Posterior cingulate gyrus (tissue), 11 donors: ENCODE measurements at places on chromosomes 3 and 15.

GRCh38 chr3:178393824-178394223 is 142.4 kb upstream of the KCNMB2 start:
- no peak for DNase-seq

GRCh38 chr3:116240261-116240660 is 205.0 kb downstream of the LSAMP start:
- no peak for DNase-seq

- no peak for DNase-seq
These were observed 19.1 kb upstream of the FSTL1 start for GRCh38 chr3:120469882-120470301.

DNA sequence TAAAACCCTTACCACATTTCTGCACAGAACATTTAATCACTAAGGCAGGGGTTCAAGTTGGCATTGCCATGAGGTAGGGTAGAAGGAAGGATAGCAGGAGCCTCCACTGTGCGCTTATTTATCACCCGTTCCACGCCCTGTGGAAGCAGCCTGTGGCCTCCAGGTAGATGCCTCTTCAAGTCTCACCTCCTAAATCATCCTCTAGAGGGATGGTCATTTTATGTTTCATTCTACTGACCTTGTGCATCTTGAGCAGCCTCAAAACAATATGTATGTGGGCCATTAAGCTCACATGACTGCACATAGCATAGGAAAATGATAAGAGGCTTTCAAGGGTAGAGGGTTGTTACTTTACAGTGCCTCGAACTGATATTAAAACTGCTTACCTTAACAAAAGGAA is 546.2 kb downstream of the GRM7 start:
- DNase-seq, result no peak

DNA sequence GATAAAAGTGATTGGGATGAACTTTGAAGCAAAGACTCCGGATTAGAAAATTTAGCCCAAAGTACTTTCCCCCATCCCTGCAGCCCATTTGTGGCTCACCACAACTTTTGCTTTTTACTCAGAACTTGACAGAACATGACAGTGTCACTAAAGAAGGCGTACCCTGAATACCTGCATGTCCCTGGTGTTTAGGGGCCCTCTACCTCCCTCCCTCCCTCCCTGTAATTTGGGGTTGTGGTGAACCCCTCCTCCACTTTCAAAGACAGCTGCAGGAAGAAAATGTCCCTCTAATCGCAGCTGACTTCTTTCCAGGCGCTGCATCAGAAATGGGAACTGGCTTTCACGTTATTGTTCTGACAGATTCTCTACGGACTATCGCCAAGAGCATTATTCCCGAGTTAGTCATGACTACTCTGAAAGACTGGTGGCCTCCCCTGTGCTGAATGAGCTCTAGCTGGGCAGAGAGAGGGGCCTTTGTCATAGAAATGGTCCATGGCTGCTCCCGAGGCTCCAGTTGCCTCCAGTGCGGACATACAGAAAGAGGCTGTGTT is 93.2 kb upstream of the ARHGEF3 start:
- DNase-seq, result no peak

- peak; percentile 68 for DNase-seq
These were observed 62.7 kb downstream of the PDE8A start for GRCh38 chr15:85044251-85044853.

DNA sequence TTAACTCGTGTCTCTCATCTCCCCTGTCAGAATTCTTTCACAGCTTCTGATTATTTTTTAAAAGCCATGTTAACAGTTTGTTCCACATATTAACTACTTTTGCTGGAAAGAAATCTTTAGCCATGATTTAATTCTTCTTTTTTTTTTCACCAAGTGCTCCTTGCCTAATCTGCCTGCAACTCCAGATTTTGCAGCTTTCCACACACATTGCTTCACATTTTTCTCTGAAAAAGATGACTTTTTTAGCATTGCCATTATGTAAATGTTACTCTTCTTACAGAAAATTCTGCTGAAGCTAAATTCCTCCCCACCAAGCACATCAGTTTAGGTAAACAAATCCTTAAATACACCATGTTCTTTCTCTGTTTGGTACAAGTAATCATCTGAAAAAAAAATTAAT is 23.4 kb upstream of the PPARG start:
- DNase-seq, result no peak

DNA sequence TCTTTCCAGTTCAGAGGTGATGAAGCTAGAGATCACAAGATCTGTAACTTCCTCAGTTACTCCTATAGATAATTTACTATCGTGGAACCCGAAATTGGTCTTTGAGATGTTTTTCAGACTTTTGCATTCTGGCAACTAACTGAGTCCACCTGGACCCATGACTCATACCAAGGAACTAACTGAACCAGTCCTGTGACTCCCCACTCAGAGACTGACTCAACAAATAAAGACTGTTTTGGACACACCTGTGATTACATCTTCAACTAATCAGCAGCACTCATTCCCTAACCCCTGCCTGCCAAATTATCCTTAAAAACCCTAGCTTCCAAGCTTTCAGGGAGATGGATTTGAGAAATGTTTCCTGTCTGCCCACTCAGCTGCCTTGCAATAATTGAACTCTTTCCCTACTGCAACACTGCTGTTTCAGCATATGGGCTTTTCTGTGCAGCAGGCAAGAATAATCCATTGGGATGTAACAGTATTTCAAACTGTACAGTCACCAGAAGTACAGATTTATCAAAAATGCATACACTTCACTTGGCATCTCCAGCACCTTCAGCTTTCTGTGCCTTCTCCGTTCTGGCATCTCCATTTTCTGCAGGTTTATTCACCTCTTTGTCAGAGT is 57.7 kb downstream of the GATM start:
- no peak for DNase-seq

GRCh38 chr15:40826423-40827075 is 2.0 kb downstream of the PPP1R14D start:
- no peak for DNase-seq

GRCh38 chr3:159763011-159763601 is 225.5 kb upstream of the IL12A start:
- no peak for DNase-seq

DNA sequence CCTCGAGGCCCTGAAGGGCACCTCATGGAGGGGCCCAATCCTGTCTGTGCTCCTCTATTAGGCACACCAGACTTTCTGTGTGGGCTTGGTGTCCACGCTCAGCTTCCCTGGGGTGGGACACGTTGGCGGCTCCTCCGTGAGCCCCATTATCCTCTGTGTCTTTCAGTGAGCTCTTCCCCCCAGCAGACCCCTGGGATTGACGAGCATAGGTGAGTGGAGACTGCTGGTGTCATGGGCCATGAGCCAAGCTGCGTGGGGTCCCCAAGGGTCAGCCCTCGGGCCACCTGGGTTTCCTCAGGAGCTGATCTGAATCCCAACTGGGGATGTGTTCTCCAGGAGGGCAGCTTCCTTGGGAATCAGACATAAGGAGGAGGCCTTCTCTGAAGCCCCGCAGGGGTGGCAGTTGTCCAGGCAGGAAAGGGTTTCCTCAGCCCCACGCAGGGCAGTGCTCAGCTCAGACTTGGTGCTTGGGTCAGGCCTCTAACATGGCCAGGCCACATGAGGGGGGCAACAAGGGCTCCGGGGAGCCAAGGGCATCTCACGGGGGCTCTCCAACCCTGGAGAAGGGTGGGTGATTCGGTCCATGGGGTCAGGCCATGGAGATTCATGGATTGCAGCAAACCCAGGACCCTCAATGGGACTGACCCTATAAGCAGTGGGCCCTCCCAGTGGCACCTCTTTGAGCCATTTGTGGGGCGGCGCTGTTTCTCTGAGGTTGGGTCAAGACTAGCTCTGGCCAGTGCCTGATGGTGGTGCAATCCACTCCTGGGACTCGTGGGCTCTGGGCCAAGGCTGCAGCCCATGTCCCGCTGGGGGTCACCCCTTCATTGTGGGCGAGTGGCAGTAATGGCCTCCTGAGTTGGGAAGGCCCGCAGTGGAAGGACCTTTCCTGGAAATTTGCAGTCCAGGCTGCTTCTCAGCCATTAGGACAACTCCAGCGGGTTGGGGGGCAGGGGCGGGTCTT is 222.5 kb downstream of the SNRPN start:
- peak; percentile 74 for DNase-seq

GRCh38 chr3:176430244-176431037 is 766.8 kb downstream of the TBL1XR1 start:
- no peak for DNase-seq

- no peak for DNase-seq
These were observed 17.3 kb downstream of the KPNA1 start for GRCh38 chr3:122497425-122497824.

DNA sequence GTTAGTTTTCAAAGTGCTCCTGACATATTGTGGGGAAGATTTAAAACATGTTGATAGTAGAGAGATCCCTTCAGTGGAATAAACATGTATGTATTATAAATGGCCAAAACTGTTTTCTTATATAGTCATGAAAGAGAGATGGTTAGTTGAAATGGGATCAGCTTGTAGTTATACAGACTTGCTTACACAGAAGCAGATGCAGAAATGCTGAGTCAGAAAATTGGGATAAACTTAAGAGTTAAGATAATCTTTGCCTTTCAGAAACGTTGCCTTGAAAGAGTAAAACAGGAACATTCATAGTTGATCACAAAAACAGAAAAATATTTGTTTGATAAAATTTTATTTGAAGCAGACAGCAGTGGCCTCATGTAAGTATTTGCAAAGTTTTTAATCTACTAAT is 433.2 kb upstream of the BCHE start:
- DNase-seq, result no peak

DNA sequence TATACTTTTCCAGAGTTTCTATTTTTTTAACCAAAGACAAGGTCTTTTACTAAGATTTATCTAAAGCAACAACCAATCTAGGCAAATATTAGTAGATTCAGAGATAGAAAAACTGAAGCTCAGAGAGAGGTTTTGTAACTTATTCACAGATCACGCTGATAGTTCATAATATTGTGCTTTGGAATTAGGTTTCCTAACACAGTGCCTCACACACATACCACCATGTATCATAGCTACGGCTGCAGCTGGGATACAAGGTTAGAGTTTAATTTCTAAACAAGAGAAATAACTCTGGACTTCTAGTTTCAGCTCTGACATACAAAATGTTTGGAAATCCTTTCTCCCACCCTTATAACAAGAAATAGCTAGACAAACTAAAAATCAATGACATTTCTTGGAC is 565.7 kb downstream of the PYDC2 start:
- no peak for DNase-seq

- DNase-seq, result no peak
These were observed 57.7 kb downstream of the CNTN4 start for GRCh38 chr3:2156244-2156847.

DNA sequence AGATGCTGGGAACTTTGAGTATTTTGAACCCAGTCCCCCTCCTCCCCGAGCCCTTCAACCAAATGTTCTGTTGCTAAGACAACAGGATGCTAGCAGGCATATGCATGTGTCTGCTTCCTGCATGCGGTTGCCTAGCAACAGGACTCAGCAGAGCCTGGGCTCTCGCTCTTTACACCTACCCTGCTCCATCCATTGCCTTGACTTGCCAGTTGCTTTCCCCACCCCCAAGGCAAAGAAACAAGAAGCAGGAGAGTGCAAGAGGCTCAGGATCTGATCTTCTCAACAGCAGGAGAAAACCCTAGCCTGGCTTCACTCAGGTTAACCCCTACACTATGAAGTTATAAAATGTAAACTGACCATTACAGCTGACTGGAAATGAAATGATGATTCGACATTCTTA is 393.0 kb downstream of the IGSF11 start:
- DNase-seq, result peak; percentile 33

GRCh38 chr3:61194892-61195538 is 56.2 kb downstream of the FHIT start:
- no peak for DNase-seq
